ENCODE measurements at places on chromosomes 4 and X.

- DNase-seq = no peak
These were observed 95.4 kb downstream of the PJA1 start for GRCh38 chrX:69069876-69070275.

DNA sequence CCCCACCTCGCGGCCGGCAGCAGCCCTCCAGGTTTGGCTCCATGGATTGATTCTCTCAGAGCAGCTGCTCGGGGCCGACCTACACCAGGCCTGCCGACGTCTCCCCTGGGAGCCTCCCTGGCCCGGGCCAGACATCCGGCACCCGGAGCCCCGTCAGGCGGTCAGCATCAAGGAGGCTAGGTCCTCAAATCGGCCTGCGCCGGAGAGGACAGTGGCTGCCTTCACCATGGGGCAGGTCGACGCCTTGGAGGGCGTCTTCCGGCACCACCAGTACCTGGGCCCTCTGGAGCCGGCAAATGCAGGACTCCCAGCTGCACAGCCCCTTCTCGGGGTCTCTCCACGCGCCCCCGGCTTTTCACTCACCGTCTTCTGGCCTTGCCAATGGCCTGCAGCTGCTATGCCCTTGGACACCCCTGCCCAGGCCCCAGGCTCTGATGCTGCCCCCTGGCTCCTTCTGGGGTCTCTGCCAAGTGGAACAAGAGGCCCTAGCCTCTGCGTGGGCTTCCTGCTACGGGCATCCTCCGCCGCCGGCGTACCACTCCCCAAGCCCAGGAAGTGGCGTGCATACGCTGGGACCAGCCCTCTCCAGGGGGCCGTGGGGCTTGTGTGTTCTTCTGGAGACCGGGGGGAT is 341.8 kb downstream of the MAGEB5 start:
- DNase-seq = no peak

DNA sequence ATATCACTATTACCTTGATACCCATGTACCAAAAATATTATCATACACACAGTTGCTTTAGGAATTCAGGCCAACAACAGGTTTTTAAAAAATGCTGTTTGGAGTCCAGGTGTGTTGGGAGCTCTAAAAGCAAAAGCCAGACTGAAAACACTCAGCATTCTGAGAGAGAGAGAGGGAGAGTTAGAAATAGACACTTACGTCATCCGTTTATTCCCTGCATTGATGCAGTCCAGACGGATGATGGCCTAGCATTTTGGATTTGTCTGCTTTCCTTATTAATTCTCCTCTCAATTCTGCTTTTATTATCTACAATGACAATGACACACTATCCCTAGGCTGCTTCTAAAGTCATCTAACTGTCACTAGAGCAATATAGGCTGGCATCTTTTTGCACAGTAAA is 358.3 kb upstream of the BOD1L1 start:
- DNase-seq = no peak

- no peak for DNase-seq
These were observed 62.4 kb downstream of the APOO start for GRCh38 chrX:23845351-23845817.

Measured in MM.1S (cell line).